GM12878 (cell line): ENCODE measurements at places on chromosomes 2 and 18. TPM values are rescaled to one million over a fixed set of nuclear protein-coding genes. Genes with fewer than 3 reads are reported as not detected.
A peak's percentile ranks its signal among the peaks of the same experiment; 100 is the strongest.

DNA sequence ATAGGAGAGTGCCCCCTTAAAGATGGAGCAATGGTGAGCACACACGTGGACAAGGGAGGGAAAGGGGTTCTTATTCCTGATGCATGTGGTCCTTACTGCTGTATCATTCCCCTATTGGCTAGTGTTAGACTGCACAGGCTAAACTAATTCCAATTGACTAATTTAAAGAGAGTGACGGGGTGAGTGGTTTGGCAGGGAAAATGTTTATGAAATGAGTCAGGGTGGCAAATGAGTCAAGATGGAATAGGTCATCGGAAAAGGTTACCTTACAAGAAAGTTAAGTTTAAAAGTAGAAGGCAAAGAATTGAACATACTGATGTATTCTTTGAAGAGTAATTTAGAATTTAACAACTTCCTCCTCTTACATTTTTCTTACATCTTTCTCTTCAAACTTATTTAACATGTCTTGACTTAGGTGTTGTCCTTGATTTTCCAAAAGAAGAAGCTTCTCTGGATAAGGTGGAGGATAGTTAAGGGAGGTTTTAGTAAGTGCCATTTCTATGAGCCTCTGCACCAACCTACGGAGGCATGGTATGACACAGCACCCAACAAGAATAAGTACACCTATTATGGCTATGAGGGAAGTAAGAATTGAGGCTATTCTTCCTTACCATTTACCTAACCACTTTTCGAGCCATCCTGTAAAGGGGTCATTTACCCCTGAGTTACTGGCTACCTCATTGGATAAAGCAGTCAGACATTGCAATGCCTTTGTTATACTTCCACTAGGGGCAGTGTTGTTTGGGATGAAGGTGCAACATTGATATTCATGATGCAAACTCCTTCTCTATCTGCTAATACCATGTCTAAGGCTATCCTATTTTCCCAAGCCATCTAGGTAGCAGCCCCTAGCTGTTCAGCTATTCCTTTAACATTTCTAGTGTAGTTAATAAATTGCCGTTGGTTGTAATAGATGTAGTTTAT, 1345.8 kb upstream of the LRRTM1 start:
- no peak overlapping the region for H3K4me3 ChIP-seq
- H3K27me3 ChIP-seq: no peaks in the 10 kb centered on the region
- H3K4me1 ChIP-seq: no peaks in the 10 kb centered on the region
- H3K27ac ChIP-seq: no peak overlapping the region

The CRYGD gene
- total RNA-seq: not detected in 2 replicates

The PSMA8 gene
- total RNA-seq: not detected in 2 replicates

DNA sequence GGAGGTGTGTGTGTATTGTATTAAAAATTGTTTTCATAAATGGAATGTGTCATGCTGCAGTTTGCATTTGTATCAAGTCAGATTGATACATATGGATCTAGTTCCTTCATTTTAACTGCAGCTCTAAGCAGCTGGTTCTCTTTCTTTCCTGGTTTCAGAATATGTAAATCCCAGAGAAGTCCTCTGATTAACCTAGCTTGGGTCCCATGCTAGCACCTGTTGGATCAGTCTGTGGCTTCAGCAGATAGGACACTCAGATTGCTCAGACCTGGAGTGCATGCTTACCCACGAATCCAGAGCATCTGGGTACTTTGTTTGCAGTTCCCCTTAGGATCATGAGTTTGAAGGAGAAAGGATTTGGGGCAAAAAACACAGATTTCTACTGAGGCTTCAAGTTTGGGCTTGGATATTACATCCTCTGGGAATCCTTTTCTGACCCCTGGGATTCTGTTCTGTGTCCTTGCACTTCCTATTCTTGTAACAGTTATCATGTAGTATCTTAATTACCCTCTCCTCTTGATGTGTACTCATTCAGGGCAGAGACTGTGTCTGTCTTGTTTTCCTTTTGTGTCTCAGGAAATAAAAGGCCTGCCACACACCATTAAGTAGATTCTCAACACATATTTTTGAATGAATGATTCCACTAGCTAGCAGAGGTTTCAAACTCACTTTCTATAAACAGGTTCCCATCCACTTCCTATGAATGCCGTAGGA, 142.1 kb downstream of the PHLPP1 start:
- no peak overlapping the region for H3K27ac ChIP-seq
- no peaks in the 10 kb centered on the region for H3K36me3 ChIP-seq
- H3K27me3 ChIP-seq: no peaks in the 10 kb centered on the region
- H3K4me1 ChIP-seq: no peaks in the 10 kb centered on the region; the same call in 1 of the 2 replicates
- no peak for DNase-seq
- no peak overlapping the region for H3K4me3 ChIP-seq

The MC4R gene
- not detected in 2 replicates for total RNA-seq

DNA sequence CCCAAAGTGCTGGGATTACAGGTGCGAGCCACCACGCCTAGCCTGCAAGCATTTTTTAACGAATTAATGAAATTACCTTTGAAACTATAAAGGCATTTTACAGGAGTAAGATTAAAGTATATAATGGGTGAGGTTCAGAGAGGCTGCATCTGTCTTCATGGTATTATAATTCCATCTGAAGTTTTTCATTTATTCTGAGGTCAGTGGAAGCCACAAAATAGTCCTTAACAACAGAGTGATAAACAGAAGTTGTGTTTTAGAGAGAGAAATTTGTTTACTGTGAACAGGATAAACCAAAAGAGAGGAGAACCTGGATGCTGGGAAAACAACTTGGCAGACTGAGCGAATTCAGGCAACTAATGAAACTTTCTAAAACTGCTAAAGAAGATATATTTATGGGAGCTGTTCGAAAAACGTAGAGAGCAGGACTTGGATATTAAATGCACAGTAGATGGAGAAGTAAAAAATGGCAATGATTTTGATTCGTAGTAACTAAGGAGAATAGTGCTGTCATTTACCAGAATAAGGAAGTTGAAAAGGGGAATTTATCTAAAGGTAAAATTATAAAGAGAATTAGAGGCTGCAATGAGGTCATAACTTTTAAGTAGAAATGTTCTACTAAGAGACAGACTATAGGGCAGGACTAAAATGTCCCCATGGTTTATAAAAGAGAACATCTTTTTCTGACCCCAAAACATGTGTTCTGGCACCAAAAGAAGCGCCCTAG, 37.9 kb upstream of the ITGA4 start:
- H3K4me1 ChIP-seq: peaks cover 10% of the 10 kb centered on the region
- no peaks in the 10 kb centered on the region for H3K36me3 ChIP-seq
- DNase-seq: no peak
- H3K4me3 ChIP-seq: no peak overlapping the region

GRCh38 chr2:15163326-15163725, 397.8 kb downstream of the NBAS start:
- H3K36me3 ChIP-seq: no peaks in the 10 kb centered on the region
- H3K27me3 ChIP-seq: no peaks in the 10 kb centered on the region
- H3K27ac ChIP-seq: no peak overlapping the region
- H3K4me3 ChIP-seq: no peak overlapping the region
- H3K4me1 ChIP-seq: no peaks in the 10 kb centered on the region
- DNase-seq: no peak

The ING5 gene
- 27.2 and 34.6 TPM in 2 replicates for total RNA-seq

The ARHGEF33 gene
- 0.08 TPM in 1 of 2 replicates, not detected in the other for total RNA-seq

- H3K27ac ChIP-seq: no peak overlapping the region
- peaks cover 10% of the 10 kb centered on the region; the same call in 1 of the 2 replicates for H3K4me1 ChIP-seq
- H3K36me3 ChIP-seq: no peaks in the 10 kb centered on the region
- H3K27me3 ChIP-seq: no peaks in the 10 kb centered on the region
These were observed 125.0 kb downstream of the CACNB4 start for GRCh38 chr2:151973901-151974199.

The ABCB11 gene
- total RNA-seq: not detected in 2 replicates

GRCh38 chr2:74149247-74149525, 1.5 kb upstream of the BOLA3 start:
- no peaks in the 10 kb centered on the region for H3K27me3 ChIP-seq
- DNase-seq: no peak
- H3K4me3 ChIP-seq: no peak overlapping the region
- peaks cover 7% of the 10 kb centered on the region for H3K4me1 ChIP-seq

The SIX3 gene
- 0.21 and 0.26 TPM in 2 replicates for total RNA-seq

- H3K36me3 ChIP-seq: no peaks in the 10 kb centered on the region
- H3K4me1 ChIP-seq: no peaks in the 10 kb centered on the region
- H3K4me3 ChIP-seq: no peak overlapping the region
- no peak for DNase-seq
- no peak overlapping the region for H3K27ac ChIP-seq
These were observed 183.6 kb upstream of the MGAT5 start for GRCh38 chr2:134070281-134070741.

GRCh38 chr2:106833256-106833655, 52.7 kb downstream of the ST6GAL2 start:
- no peaks in the 10 kb centered on the region for H3K36me3 ChIP-seq
- no peak overlapping the region for H3K4me3 ChIP-seq
- no peak for DNase-seq
- H3K4me1 ChIP-seq: no peaks in the 10 kb centered on the region
- no peaks in the 10 kb centered on the region for H3K27me3 ChIP-seq

- H3K4me1 ChIP-seq: no peaks in the 10 kb centered on the region
- no peak overlapping the region for H3K4me3 ChIP-seq
- no peak for DNase-seq
- no peaks in the 10 kb centered on the region for H3K27me3 ChIP-seq
- no peaks in the 10 kb centered on the region for H3K36me3 ChIP-seq
- no peak overlapping the region for H3K27ac ChIP-seq
These were observed 81.1 kb downstream of the MRPS9 start for GRCh38 chr2:105118960-105119359.

DNA sequence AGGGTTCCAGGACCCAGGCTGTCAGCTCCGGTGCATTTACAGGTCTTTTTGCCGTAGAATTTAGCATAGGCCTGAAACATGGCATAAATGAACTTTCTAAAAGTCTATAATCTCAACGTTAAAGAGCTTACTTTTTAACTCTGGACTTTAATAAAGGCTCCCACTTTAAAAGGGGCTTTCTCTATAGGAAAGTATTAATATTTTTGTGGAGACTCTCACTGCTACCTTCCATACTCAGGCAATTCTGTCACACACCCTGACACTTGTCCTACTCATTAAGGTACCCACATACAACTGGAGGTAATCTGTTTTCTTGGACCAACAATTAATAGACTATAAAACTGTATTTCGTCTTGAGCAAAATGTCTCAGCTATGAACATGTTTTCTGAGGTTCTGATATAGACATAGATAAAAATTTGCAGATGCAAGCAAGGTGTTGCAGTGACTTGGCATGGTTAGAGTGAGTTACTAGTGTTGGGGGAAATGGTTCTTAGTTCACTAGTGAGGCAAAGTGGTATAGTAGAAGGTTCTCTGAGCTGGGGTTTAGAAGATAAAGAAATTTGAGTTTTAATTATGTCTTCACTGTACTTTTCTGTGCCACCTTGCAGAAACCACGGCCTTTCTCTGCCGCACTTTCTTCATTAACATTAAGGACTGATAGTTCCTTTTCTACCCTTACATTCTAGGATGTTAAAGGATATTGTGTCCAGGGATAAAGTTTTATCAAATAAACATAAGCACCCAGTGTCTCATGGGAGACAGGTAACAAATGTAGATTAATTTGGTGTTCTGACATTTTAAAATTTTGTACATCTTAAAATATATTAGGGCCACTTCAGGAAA, 10.8 kb upstream of the NR4A2 start:
- peak overlapping the region; percentile 94 for H3K27ac ChIP-seq
- no peaks in the 10 kb centered on the region for H3K36me3 ChIP-seq
- peak overlapping the region; percentile 74 for H3K4me3 ChIP-seq
- no peaks in the 10 kb centered on the region for H3K27me3 ChIP-seq

GRCh38 chr2:152155209-152155608, 20.4 kb downstream of the STAM2 start:
- H3K4me1 ChIP-seq: no peaks in the 10 kb centered on the region
- no peaks in the 10 kb centered on the region for H3K36me3 ChIP-seq
- no peak for DNase-seq
- no peak overlapping the region for H3K4me3 ChIP-seq
- H3K27me3 ChIP-seq: no peaks in the 10 kb centered on the region

- no peaks in the 10 kb centered on the region for H3K27me3 ChIP-seq
- peak overlapping the region; percentile 49 for H3K27ac ChIP-seq
- H3K4me1 ChIP-seq: peaks cover 17% of the 10 kb centered on the region
- H3K36me3 ChIP-seq: no peaks in the 10 kb centered on the region; the same call in 1 of the 2 replicates
- 0 out of 2 replicates have a peak overlapping the region, but pooled peaks have one; percentile 25 for H3K4me3 ChIP-seq
- no peak for DNase-seq
These were observed 32.1 kb downstream of the ATF2 start for GRCh38 chr2:175135862-175136261.

GRCh38 chr2:14182227-14182946, 450.1 kb upstream of the LRATD1 start:
- no peaks in the 10 kb centered on the region for H3K27me3 ChIP-seq
- H3K4me1 ChIP-seq: no peaks in the 10 kb centered on the region
- H3K36me3 ChIP-seq: no peaks in the 10 kb centered on the region
- no peak for DNase-seq
- no peak overlapping the region for H3K27ac ChIP-seq

The IL1R1 gene
- total RNA-seq: 0.61 and 1.1 TPM in 2 replicates

The ALPI gene
- not detected in 2 replicates for total RNA-seq

GRCh38 chr18:58863539-58864145, 1.0 kb upstream of the ZNF532 start:
- no peaks in the 10 kb centered on the region for H3K36me3 ChIP-seq
- no peak overlapping the region for H3K27ac ChIP-seq
- peaks cover 2% of the 10 kb centered on the region for H3K27me3 ChIP-seq

The ACADL gene
- total RNA-seq: not detected in 2 replicates

The UGT1A1 gene
- total RNA-seq: not detected in 2 replicates

GRCh38 chr2:88269836-88270235, 99.7 kb downstream of the THNSL2 start:
- no peak overlapping the region for H3K27ac ChIP-seq

GRCh38 chr2:43355399-43355798, 129.0 kb upstream of the ZFP36L2 start:
- no peak for DNase-seq
- H3K4me1 ChIP-seq: no peaks in the 10 kb centered on the region
- H3K27me3 ChIP-seq: no peaks in the 10 kb centered on the region

- no peak overlapping the region for H3K27ac ChIP-seq
- no peak overlapping the region for H3K4me3 ChIP-seq
- H3K4me1 ChIP-seq: no peaks in the 10 kb centered on the region
- no peak for DNase-seq
These were observed 18.6 kb downstream of the LYPD1 start for GRCh38 chr2:132651115-132652045.

DNA sequence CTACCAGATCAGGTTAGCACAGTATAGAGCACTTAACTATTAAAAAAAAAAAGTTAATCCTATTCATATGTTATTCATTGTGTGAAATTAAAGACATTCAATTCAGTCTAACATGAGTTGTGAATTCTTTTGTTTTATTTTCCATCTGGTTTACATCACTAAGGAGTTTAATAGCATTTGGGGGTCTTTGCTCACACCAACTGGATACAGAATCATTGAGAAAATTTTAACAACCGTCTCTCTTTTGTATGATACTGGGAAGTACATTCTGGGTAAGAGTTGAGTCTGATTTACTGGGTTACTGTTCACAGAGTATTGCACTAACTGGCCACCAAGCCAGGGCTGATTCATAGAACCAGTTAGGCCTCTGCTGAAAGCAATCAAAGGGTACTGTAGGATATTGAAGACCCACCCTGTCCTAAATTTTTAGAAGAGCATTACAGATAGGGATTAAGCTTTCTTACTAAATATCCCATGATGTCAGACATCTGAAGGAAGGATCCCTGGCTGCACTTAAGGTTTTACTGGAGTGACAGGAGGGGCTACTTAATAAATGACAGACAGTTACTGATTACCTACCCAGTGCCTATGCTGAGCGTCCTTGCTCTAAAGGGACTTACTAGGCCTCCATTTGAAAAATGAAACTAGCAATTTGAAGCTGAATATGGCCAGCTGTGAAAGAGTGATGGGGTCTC, 387.9 kb downstream of the SETBP1 start:
- no peak overlapping the region for H3K27ac ChIP-seq
- no peaks in the 10 kb centered on the region for H3K36me3 ChIP-seq
- H3K4me1 ChIP-seq: no peaks in the 10 kb centered on the region
- no peak overlapping the region for H3K4me3 ChIP-seq
- no peaks in the 10 kb centered on the region for H3K27me3 ChIP-seq

The DLX2 gene
- not detected in 2 replicates for total RNA-seq

- no peaks in the 10 kb centered on the region for H3K27me3 ChIP-seq
- no peak for DNase-seq
- H3K4me3 ChIP-seq: no peak overlapping the region
- H3K4me1 ChIP-seq: no peaks in the 10 kb centered on the region
These were observed 764.6 kb downstream of the TSN start for GRCh38 chr2:122519821-122520611.
